Activated CD4-positive, alpha-beta T cell treated with anti-CD3 and anti-CD28 coated beads, Interleukin-2, amount 50 U/mL, for 16 hours (primary cell): ENCODE measurements at places on chromosomes 16 and 17.

DNA sequence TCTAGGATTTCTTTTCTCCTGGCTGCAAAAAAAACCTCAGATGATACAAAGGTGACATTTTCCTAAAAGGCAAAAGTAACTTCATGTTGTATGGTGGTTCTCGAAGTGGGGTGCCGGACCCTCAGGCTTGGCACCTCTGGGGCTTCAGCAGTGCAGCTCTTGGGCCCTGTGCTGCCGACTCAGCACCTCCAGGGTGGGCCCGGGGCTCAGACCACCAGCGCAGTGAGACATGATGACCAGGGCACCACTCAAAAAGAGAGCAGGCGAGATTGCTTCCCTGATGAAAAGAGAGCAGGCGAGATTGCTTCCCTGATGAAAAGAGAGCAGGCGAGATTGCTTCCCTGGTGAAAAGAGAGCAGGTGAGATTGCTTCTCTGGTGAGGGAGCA, 98.7 kb upstream of the ZNF750 start:
- DNase-seq, result no peak

DNA sequence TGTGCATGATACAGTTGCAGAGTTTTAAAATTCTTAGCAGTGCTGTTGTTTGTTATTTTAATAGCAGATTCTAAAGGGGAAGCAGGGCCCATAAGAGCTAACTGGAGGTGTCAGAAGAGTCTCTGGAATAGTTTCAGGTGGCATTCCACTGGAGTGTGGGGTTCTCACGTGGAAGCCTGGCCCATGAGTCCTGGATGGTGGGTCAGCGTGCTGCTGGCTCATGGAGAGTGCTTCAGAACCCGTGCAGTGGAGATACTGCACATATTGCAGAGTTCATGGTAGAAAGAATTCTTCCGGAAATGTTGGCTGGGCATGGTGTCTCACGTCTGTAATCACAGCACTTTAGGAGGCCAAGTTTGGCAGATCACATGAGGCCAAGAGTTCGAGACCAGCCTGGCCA, 43.9 kb downstream of the B9D1 start:
- DNase-seq, result no peak

- DNase-seq, result no peak
These were observed 78.9 kb downstream of the CMIP start for GRCh38 chr16:81523387-81524115.

DNA sequence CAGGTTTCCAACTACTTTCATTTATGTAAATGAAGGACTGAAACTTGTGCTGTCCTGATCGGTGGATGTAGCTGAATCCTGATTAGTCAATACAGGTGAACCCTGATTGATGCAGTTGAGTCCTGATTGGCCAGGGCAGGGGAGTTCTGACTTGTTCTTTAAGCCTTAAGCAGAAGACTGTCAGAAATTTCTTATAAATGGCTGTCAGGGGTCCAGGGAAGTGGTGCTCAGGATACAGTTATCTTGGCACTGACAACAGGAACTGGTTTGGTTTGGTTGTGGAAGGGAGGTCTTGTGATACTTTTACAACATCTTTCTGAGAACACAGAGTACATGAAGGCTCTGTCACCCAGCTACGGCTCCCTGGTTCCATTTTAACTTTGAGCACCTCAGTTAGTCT, 132.1 kb downstream of the KCNJ12 start:
- no peak for DNase-seq

GRCh38 chr16:10831894-10832886, 13.6 kb upstream of the TVP23A start:
- DNase-seq, result no peak

DNA sequence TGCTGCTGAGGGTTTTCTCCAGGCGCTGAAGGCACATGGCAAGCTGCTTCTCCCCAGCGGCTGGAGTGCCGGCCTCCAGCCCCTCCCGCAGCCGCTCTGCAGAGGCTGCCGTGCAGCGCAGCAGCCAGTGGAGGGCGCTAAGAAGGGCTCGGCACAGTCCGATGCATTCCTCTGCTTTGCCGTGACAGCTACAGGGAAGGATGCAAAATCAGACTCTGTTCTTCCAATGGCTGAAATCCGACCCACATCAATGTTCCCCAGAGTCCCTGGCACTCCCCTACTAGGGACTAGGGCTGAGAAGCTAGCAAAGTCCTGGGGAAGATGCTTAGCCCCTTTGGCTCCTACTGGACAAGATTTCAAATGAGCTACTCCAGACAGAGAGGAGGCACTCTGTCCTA, 19.0 kb downstream of the MED24 start:
- no peak for DNase-seq

DNA sequence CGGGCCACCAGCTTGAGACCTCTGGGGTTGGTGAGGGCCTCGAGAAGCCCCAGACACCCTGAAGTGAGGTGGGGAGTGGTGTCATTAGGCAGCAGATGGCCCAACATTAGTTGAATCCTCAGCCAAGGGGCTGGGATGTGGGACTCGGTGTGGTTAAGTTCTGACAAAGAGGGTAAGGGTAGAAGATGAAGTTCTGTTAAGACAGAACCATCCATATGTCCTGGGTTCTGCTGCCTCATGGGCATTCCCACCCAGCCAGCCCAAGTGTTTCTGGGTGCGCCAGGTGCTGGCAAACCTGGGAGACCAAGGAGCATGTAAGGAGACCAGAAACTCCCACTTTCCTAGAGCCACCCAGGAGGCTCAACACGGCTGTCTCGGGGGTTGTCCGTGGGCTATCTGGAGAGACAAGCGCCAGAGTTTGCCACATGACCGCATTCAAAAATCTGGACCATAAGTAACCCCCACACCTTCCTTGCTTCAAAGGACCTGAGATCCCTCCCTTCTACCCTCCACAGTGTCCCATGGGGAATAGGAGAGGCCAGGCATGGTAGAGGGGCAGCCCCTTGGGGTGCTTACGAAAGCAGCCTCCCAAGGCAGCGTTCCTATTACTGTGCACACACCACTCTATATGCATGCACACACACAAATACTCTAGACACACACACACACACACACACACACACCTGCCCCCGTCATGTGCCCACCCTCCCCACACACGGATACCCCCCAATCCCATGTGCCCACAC, 128.7 kb downstream of the C16orf78 start:
- no peak for DNase-seq

GRCh38 chr17:44170499-44171201, at the start of gene ASB16:
Gene ASB16, plus strand, starts transcription at chr17:44170704. Its CDS starts 86 bp downstream, at chr17:44170790.
- no peak for DNase-seq

DNA sequence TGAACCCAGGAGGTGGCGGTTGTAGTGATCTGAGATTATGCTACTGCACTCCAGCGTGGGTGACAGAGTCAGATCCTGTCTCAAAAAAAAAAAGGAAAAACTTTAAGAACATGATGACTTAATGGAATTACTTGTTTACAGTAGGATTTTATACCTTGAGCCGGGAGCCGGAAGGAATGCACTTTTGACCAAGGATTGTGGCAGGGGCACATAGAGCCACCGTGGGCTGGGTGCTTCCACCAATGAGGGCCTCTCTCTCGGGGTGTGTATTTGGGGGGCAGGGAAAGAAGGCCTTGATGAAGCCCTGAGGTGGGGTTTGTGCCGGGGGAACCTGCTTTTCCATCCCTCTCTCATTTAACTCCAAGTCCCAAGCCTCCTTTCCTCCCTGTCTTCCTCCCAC, 6.7 kb upstream of the NAGPA start:
- no peak for DNase-seq

GRCh38 chr17:8359769-8360168, 16.7 kb downstream of the KRABD2 start:
- no peak for DNase-seq

DNA sequence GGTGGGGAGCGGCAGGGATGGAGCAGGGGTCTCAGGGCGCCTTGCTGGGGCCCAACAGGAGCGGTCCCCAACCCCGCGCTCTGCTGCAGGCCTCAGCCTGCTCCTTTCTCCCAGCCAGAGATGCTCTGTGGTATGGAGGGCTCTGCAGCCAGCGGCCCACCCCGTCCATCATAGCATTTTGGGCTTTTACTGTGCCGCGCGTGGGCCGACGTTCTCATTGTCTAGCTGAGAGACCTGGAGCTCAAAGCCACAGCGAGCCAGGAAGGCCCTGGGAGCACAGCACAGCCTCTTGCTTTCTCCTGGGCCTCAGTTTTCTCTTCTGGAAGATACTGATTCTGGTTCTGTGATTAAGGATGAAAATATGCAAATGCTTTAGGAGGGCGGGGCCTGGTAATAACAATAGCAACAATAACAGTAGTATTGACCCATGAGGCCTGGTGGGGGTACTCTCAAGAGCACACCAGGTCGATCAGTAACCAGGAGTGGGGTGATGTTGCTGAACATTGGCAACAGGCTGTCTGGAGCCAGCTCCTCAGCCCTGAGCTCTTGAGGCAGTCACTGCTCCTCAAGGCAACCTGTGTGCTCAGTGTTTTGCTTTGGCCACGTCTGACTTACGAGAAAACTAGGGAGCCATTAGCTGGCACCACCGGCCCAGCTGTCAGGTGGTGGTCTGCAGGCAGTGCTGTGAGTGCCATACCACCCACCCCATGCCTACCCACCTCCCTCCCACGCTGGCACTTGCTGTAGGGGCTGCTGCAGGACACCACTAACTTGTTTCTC, 1.1 kb upstream of the RASD1 start:
- DNase-seq, result no peak
